Omental fat pad (tissue), 4 donors: ENCODE measurements at places on chromosomes 12 and 14.

DNA sequence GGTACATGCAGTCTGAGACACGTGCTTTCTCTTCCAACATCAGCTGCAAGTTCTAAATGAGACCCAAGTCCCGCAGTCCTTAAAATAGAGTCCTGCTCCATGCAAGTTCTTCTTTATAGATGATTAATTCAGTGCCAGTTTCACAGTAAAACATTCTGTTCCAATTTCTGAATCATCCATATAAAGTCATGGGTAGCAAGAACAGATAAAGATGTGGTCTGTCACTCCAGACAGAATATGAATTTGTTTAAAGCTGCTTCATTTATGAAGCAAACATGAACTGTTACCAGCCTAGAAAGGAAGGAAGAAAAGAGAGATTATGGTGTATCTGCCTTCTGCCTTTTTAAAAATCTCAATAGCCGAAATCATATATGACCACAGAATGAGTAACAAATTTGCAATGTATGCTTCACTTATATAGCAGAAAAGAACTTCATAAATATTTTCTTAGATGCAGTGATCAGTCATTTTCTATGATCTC is 83.3 kb downstream of the KITLG start:
- DNase-seq = no peak

GRCh38 chr12:12792421-12792820 is 7.0 kb downstream of the APOLD1 start:
- DNase-seq = no peak

GRCh38 chr12:29673346-29673745 is 110.4 kb downstream of the TMTC1 start:
- no peak for DNase-seq

DNA sequence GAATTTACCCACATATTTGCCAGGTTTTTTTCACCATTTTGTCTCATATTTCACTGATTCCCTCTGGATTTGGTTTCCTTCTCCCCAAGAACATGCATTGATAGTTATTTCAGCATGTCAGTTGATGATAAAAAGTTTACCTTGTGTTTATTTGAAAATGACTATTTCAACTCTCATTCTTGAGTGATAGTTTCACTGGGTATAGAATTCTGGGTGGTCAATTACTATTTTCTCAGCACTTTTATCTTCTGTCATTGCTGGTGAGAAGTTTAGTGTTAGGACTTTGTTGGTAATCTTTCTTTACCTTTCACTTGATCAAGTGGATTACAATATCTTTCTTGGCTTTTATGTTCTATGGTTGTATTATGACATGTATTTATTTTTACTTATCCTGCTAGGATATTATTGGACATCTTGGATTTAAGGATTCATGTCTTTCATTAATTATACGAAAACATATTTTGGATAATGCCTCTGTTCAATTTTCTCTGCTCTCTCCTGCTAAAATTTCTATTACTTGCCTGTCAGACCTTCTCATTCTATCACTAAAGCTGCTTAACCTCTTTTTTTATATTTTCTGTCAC is 338.6 kb downstream of the MED13L start:
- DNase-seq = no peak

- no peak for DNase-seq
These were observed 282.9 kb downstream of the CCER1 start for GRCh38 chr12:90672081-90672480.

- DNase-seq = no peak
These were observed 9.9 kb upstream of the LRP10 start for GRCh38 chr14:22861651-22862050.

DNA sequence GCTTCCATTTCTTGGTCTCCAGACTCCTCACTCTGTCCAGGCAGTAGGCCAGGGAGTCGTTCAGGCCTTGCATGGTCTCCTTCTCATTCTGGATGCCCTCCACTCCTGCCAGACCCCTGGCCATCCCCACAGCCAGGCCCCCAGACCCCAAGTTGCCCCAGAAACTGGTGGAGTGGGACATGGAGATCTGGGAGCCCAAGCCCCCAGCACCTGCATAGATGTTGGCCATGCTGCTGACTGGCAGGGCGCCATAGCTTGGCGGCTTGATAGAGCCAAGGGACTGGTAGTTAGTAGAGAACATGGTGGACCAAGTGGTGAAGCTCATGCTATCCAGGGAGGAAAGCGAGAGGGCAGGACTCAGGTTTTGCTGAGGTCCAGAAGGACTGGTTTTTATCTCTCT is 21.2 kb upstream of the INSM2 start:
- no peak for DNase-seq

GRCh38 chr14:69651664-69652063 is 40.3 kb downstream of the SUSD6 start:
- DNase-seq = no peak

DNA sequence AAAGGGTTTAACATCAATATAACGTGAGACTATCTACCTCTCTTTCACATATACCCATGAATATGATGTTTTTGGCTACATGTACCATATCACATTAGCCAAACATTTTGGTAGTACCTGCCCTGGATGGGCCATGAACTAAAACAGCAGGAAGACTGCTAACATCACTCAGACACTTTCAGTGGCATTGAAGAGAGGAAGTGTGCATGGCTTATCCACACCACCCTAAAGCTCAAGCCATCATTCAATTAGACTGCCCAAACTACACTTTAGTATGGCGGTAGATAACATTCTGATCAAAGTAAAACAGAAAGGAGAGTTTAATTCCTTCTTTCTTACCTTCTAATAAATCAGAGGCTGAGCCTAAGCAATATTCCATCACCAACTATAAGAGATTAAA is 103.0 kb downstream of the PEBP1 start:
- no peak for DNase-seq

DNA sequence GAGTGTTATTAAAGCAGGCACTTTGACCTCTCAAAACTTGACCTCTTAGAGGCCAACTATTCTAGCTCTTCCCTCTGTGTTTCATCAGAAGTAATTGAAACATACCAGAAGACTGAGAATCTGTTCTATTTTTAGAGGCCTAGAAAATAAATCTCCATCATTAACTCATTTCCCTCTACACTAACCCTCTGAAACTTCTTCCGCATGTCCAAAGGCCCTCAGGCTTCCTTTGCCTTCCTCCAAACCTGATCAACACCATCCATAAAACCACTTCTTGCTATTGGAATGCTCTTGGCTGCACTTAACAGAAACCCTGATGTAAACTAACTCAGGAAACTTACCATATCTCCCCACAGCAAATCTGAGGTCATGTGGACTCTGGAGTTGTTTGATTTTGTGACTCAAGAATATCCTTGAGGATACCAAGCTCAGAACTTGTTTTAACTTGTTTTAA is 196.4 kb downstream of the RPAP3 start:
- no peak for DNase-seq

- DNase-seq = no peak
These were observed 2.0 kb upstream of the SHMT2 start for GRCh38 chr12:57227315-57228115.

- no peak for DNase-seq
These were observed 182.7 kb downstream of the PCNX1 start for GRCh38 chr14:71089971-71090370.

- DNase-seq = no peak
These were observed 196.4 kb upstream of the FOXN3 start for GRCh38 chr14:89613260-89614008.

- no peak for DNase-seq
These were observed 147.6 kb downstream of the DPF3 start for GRCh38 chr14:72745991-72746980.

- no peak for DNase-seq
These were observed 208.9 kb downstream of the PAH start for GRCh38 chr12:102708108-102708507.

DNA sequence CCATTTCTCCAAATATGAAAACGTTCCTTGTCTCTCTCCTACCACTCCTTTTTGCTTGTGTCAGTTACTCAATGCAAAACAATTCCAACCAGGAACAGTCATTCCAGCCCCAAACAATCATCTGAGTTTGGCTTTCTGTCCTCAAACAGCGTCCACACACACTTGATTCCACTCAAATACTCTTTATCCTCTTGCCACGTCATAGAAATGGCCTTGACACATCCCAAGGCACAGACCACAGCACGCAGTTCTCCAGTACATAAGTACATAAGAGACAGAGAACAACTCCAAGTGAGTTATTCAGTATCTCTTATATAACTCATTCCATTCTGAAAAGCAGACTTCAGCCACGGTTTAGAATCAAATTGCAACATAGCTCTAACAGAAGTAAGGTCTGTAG is 299.2 kb downstream of the RPS29 start:
- DNase-seq = no peak

GRCh38 chr12:85006206-85006605 is 29.9 kb downstream of the TSPAN19 start:
- no peak for DNase-seq

- no peak for DNase-seq
These were observed 1.4 kb downstream of the RIMBP2 start for GRCh38 chr12:130714591-130715149.

DNA sequence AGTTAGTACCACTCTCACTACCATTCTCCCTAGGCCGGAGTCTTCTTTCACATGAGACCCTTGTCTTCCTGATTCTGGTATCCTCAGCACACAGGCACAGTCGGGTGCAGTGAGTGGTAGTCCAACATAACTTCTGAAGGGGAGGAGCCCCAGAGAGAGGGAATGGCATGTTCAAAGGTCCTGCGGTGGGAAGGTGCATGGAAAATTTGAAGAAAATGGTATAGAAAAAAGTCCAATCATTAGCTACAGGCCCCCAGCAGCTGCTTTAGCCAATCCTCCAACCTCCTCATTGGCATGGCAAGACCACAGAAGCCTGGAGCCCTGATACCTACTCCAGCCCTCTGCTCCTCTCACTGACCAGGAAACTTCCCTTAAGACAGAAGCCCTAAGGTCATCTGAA is 96.6 kb downstream of the ZFP36L1 start:
- DNase-seq = peak; percentile 14

DNA sequence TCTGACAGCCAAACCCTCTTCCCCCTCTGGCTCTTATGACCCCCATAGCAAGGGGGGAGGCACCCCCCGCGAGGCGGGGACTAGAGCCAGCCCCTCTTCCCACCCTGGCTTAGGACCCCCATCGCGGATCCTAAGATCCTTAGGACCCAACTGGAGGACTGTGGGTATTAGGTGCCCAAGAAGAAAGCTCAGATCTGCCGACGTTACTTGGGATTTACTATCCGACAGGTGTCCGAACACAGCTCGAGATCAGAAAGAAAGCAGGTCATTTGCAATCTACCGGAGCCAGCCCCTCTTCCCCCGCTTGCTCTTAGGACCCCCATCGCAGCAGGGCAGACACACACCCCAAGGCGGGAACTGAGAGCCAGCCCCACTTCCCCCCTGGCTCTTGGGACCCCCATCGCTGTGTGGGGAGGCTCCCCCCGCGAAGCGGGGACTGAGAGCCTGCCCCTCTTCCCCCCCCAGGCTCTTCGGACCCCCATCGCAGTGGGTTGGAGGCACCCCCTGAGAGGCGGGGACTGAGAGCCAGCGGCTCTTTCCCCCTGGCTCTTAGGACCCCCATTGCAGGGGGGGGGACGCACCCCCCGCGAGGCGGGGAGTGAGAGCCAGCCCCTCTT is 46.8 kb downstream of the DDX11 start:
- no peak for DNase-seq

DNA sequence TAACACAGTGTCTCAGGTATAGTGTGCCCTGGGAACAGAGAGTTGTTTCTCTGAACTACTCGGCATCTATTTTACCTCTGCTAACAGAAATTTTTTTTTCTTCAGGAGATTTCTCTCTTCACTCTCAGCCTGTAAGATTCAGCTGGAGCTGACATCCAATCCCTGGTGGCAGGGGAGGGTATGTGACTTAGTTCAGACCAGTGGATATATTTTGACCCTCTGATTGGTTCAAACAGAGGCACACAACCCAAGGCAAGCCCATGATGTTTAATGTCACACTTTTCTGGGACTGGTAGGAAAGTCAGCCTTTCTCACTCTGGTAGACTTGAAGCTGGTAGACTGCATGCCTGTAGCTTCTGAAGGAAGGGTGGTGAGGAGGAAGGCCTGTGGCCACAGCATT is 147.9 kb downstream of the HMGA2 start:
- no peak for DNase-seq

GRCh38 chr12:123024819-123025391 is 44.4 kb downstream of the ARL6IP4 start:
- DNase-seq = no peak

- DNase-seq = no peak
These were observed 53.1 kb downstream of the KCNA1 start for GRCh38 chr12:4962539-4963486.

GRCh38 chr12:105322070-105322469 is 8.4 kb upstream of the C12orf75 start:
- no peak for DNase-seq
